ENCODE measurements at places on chromosomes 12 and 14. TPM values are rescaled to one million over a fixed set of nuclear protein-coding genes. Genes with fewer than 3 reads are reported as not detected.
A peak's percentile ranks its signal among the peaks of the same experiment; 100 is the strongest.

DNA sequence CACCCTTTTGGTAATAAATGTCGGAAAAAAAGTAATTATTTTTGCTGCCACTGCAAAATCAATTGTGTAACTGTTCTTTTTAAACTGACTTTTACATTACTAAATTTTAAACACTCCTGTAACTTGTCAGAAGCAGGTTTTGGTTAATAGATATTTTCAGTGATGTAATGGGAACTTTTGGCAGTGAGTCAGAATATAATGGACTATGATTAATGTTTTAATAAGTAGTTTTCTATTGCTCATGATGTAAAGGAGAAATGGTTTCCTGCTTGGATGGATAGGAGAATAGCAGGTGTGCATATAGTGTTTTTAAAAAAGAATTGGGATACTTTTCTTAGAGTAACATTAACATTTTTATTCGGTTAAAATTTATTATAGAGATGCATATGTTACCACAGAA lies 58.8 kb downstream of the TRMT5 start:
- H3K4me1 ChIP-seq, result no peaks in the 10 kb centered on the region
- DNase-seq, result no peak
- no peaks in the 10 kb centered on the region for H3K27me3 ChIP-seq
- H3K27ac ChIP-seq, result no peak overlapping the region

DNA sequence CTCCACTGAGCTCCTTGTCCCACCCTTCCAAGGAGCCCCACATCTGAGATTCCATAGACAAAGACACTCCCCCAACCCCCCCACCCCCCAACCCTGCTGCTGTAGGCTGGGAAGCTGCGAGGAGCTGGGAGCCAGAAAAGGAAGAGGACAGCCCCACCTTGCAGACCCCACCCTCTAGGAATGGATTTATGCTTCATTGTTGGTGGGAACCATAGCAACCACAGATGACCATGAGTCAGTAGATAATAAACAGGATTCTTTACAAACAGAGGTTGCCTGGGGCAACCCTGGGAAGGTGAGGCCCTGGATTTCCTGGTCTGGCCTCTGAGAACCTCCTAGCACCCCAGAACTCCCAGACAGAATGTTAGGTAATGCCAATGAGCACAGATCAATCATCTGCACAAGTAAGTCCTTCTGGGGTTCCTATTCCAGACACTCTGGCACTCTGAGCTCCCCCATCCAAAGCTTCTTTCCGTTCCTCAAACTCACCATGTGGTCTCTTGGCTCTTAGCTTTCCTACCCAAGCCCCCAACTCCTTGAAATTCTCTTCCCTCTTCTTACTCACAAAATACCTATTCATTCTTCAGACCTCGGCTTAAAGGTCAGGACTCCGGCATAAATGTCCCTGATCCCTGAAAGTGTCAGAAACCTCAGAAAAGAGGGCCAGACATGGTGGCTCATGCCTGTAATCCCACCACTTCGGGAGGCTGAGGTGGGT lies 15.2 kb upstream of the PLEKHG6 start:
- H3K27me3 ChIP-seq, result no peaks in the 10 kb centered on the region
- no peaks in the 10 kb centered on the region for H3K36me3 ChIP-seq
- H3K4me1 ChIP-seq, result no peaks in the 10 kb centered on the region
- no peak for DNase-seq
- no peak overlapping the region for H3K27ac ChIP-seq
- H3K4me3 ChIP-seq, result no peak overlapping the region

DNA sequence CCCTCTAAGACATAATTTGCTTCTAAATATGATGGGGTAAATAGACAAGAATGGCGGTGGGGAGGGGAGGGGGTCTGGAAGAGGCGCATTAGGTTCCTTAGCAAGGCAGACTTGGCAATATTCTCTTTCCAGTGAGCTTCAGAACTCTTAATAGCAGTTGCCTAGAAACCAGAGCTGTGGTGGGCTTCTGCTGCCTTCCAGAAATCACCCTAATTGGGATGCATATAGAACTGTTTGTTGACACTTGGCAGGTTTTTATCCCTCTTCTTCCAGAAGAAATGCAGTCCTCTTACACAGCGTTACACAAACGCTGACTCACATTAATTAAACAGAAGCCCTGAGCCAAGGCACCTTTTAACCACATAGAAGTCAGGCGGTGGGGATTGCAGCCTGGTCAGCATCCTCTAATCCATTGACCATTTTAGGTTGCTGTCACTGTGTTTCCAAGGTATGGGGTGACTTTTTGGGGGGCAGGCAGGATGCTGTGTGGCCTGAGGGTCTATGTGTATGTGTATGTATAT lies 114.1 kb downstream of the CCDC60 start:
- H3K4me1 ChIP-seq, result peaks cover 16% of the 10 kb centered on the region
- no peaks in the 10 kb centered on the region for H3K36me3 ChIP-seq
- H3K27me3 ChIP-seq, result no peaks in the 10 kb centered on the region
- H3K4me3 ChIP-seq, result no peak overlapping the region

DNA sequence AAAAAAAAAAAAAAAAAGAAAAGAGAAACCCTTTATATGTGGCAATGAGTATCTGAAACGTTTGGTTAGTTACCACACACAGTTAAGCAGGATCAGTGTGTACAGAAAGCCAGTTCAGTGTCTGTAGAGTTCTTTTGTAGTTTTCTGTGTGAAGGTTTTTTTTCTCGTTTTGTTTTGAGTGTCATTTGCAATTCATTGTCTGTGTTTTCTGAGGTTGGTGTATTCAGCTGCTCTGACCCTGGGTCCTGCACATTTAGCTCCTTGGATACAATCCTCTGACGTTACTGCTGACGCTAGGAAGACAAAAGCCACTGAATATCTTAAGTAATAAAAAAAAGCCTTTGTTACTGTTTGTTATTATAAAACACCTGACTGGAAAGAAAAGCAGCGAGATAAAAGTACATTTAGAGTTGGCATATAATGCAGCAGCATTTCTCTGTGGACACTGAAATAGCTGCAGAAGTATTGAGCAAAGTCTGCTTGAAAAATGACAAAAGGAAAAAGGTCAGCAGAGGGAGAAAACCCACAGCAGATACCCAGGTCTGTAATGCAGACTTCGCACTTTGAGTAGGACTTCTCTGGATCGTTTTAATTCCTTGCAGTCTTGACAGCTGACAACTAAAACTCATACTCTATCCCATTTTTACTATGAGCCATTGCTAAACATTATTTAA lies 89.0 kb downstream of the POLR3B start:
- no peak overlapping the region for H3K4me3 ChIP-seq
- peak overlapping the region; percentile 70 for H3K27ac ChIP-seq
- no peaks in the 10 kb centered on the region for H3K4me1 ChIP-seq
- DNase-seq, result peak; percentile 65
- no peaks in the 10 kb centered on the region for H3K36me3 ChIP-seq

- no peaks in the 10 kb centered on the region for H3K4me1 ChIP-seq
- H3K4me3 ChIP-seq, result no peak overlapping the region
- H3K27me3 ChIP-seq, result no peaks in the 10 kb centered on the region
- H3K36me3 ChIP-seq, result no peaks in the 10 kb centered on the region
Observed at GRCh38 chr12:118429688-118430383, 53.5 kb downstream of the SUDS3 start.

DNA sequence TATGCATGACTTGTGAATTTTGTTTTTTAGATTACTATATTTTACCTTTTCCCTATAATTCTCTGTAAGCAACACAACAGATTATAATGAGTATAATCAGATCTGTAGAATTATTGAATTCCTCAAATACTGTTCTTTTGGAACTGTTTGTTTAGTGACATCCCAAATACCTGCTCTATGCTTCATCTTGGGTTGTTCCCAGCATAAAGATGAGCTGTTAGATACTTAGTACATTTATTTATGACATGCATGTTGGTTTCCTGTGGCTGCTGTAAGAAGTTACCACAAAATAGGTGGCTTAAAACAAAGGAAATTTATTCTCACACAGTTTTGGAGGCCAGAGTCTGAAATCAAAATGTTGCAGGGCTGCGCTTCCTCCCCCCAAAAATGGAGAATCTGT lies 78.4 kb downstream of the PTPRR start:
- no peaks in the 10 kb centered on the region for H3K27me3 ChIP-seq
- no peak overlapping the region for H3K27ac ChIP-seq
- H3K36me3 ChIP-seq, result no peaks in the 10 kb centered on the region
- no peak for DNase-seq

ERBB3 gene
- 70.1 TPM for polyA plus RNA-seq

SMOC1 gene
- 169 TPM for polyA plus RNA-seq

ALX1 gene
- 0.26 TPM for polyA plus RNA-seq

KRT75 gene
- polyA plus RNA-seq, result not detected

ACOT4 gene
- 1.3 TPM for polyA plus RNA-seq

RILPL1 gene
- 33.3 TPM for polyA plus RNA-seq
